NCI-H1436 treated with DMSO at 0.1 percent for 48 hours (cell line): ENCODE measurements at places on chromosomes 6 and 20.

- DNase-seq, result no peak
Measured at GRCh38 chr20:19921284-19921793, 95.8 kb upstream of the NAA20 start.

GRCh38 chr6:170092826-170093225 lies 198.1 kb downstream of the DLL1 start:
- no peak for DNase-seq

GRCh38 chr6:31767096-31767645 lies 4.7 kb downstream of the SAPCD1 start:
- no peak for DNase-seq

DNA sequence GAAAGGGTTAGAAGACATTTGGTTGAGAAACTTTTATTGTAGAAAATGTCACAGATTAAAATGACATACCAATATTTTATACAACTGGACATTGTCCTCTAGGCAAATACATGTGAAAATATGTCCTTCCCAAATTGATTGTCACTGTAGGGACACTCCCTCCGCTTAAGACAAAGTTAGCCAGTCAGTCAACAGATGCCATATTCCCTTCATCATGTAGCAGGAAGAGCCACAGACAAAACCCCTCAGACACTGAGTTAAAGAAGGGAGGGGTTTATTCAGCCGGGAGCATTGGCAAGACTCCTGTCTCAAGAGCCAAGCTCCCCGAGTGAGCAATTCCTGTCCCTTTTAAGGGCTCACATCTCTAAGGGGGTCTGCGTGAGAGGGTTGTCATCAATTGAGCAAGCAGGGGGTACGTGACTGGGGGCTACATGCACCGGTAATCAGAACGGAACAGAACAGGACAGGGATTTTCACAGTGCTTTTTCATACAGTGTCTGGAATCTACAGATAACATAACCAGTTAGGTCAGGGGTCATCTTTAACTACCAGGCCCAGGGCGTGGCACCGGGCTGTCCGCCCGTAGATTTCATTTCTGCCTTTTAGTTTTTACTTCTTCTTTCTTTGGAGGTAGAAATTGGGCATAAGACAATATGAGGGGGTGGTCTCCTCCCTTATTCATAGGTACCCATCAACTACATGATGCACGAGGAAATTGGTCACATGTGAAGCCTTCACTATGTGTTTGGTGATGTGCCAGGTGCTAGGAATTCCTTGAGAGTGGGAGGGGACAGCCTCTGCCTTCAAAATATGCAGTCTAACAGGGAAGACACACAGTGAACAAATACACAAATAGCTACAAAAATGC lies 155.7 kb upstream of the CDYL start:
- no peak for DNase-seq

- no peak for DNase-seq
Measured at GRCh38 chr6:150606647-150607328, 7.1 kb downstream of the PLEKHG1 start.

DNA sequence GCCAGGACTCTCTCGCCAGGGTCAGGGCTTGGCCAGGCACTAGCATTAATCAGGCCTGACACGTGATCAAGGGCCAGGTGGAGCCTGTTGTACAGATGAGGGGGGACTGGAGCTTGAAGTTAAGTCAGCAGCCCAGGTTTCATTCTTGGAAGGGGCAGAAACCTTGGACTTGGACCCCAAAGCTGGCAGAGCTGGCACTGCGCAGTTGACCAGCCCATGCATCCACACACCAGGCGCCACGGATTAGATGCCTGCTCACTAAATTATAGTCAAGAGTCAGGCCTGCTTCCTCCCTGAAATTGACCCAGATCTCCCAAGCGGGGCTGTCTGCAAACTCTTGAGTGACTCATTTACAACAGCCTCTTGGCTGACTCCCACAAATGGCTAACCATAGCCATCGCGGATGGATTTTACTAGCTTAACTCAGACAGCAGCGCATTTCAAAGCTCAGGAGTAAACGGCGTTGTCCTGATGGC lies 4.1 kb upstream of the TAF4 start:
- DNase-seq, result no peak

GRCh38 chr20:23125159-23125558 lies 39.0 kb upstream of the CD93 start:
- no peak for DNase-seq

GRCh38 chr20:35253010-35253409 lies 24.9 kb downstream of the MMP24OS start:
- no peak for DNase-seq

DNA sequence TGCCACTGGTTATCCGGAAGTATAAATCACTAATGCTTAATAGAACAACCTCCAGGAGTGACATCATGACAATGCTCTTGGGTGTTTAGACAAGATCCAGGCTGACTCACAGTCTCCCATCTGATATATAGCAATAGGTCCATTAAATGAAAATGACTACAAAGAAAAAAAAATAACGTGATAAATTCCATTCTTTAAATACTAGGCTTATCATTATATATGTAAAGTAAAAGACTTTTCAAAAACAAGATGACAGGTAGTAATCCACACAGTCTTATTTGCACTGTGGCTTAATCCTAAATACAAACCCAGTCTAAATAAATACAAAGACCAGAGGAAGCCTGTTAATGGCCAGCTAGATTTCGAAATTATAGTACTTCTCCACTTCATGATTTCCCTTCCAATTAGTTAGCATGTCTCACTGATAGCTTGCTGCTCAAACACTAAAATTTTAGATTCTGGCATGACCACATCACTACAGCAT lies 149.1 kb upstream of the BEND3 start:
- DNase-seq, result peak; percentile 26
